NCI-H1048 (cell line): ENCODE measurements at places on chromosomes 3 and 15.

DNA sequence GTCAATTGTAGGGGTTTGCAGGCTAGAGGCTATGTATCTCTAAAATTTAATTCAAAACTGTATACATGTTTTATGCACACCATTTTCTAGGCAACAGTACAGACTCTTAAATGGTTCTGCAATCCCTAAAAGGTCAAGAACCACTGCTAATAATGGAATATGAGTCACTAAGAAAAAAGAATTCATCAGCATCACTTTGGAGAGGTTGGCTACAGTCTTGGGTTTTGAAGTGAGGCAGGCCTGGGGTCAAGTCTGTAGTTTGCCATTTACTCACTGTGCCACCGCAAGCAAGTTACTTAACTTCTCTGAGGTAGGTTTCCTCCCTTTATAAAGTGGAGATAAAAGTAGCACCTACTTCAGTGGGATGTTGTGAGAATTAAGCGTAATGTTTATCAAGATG, 33.7 kb downstream of the THRB start:
- DNase-seq: no peak

DNA sequence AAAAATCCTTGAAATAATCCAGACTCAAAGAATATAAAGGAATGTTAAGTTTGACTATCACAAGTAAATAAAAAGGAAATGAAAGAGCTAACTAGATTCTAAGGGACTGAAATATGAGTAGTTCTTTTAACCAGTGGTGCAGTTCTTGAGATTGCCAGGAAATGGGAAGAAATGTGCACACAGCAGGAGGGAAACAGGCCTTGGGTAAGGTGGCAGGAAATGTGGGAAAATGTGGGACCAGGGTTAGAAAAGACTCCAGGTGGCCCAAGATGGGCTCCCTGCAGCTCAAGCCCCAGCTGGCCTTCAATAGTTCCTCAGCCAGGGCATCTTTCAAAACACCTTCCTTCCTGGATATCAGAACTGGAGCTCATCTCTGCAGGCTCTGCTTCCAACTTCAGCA, 181.3 kb downstream of the ISL2 start:
- no peak for DNase-seq

- no peak for DNase-seq
These were observed 80.9 kb downstream of the RPLP1 start for GRCh38 chr15:69533522-69533921.

DNA sequence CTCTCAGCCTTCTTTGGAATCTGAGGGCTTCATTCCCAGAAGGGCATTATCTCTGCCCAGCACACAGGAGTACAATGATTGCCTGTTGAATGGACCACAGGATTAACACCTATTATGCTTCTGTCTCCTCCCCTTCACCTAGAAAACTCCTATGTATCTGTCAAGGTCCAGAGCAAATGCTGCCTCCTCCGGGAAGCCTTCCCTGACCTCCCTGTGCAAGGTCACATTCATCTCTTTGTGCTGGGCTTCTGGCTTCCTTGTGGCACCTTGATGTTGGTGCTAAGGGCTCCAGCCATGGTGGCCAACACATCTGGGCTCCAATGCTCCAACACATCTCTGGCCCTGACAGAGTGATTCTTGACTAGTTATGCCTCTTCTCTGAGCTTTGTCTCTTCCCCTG, 49.9 kb upstream of the ATP2B2 start:
- DNase-seq: no peak

DNA sequence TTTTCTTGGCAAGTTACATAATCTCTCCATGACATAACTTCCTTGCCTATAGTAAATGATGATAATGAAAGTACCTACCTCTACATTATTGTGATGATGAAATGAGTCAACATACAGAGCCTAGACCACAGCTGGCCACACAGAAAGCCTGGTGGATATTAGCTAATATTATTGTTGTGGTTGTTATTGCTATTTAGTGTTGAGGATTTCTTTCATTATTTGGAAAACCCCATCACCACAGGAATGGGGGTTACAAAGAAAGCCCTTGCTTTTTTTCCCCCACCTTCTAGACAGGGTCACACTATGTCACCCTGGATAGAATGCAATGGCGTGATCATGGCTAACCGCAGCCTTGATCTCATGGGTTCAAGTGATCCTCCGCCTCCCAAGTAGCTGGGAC, 125.0 kb downstream of the PDZRN3 start:
- DNase-seq: no peak

DNA sequence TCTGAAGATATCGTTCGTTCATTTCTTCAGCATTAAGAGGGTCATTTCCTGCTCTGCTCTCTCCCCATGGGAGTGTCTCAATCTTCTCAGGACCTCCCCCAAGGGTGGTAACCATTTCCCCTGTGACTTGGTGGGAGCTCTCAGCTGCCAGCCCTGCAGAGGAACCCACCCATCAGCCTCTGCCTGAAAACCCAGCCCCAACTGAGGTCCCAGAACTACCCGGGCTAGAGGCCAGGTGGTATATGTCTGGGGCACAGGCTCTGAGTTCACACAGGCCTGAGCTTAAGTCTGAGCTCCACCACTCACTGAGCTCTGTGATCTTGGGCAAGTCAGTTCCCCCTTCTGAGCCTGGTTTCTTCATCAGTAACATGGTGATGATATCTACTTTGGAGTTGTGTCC, 10.0 kb upstream of the ATP2B2 start:
- DNase-seq: no peak

GRCh38 chr3:123138839-123139444, 62.8 kb upstream of the SEC22A start:
- DNase-seq: no peak

DNA sequence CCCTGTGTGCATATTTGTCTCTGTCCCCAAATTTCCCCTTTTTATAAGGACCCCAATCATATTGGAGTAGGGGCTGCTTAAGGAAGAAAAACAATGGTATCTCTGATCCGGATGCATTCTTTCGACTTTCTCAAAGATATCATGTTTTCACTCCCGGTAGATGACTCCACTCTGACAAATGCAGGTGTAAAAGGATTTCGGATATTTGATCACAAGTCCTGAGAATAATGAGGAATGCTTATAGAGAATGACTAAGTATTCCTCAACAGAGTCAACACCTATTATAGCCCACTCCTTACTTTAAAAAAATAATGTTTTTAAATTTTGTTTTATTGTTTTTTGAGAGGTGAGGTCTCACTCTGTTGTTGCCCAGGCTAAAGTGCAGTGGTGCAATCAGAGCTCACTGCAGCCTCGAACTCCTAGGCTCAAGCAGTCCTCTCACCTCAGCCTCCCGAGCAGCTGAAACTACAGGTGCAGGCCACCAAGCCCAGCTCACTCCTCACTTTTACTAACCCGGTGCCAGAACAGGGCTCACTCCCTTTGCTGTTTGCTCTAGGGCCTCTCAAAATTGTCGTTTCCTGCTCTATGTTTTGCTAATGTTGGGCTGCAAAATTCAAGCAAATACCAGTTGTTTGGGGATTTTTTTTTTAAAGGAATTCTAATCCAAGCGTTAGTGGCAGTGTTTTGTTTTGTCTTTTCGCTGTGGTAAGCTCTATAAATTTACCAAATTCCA, 24.6 kb downstream of the COL8A1 start:
- no peak for DNase-seq
